ENCODE measurements at places on chromosomes 2 and 18.

- DNase-seq, result no peak
These were observed 507.6 kb upstream of the SPHKAP start for GRCh38 chr2:228689053-228689452.

DNA sequence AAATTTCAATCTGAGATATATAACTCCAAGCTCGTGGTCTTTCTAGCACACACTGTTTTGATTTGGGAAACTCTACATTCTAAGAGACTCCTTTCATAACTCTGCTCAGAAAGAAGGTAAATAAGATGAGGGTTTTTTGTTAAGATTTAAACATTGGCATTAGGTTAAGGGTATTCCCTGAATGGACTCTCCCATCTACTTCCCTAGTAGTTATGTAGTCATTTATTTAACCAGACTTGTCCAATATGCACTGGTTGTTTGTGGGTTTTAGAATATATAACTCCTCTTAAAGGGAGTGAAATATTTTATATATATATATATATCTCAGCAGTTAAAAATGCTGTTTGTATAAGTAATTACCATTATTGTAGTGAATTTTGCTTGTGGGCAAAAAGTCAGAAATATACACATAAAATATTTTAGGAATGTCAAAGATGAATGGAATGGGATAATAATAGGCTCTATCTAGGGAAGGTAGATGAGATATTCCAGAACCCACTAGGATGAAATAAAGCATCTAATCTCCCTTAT is 61.5 kb upstream of the WDR75 start:
- DNase-seq, result no peak

- DNase-seq, result no peak
These were observed 377.7 kb upstream of the MAP2 start for GRCh38 chr2:209046163-209046562.

DNA sequence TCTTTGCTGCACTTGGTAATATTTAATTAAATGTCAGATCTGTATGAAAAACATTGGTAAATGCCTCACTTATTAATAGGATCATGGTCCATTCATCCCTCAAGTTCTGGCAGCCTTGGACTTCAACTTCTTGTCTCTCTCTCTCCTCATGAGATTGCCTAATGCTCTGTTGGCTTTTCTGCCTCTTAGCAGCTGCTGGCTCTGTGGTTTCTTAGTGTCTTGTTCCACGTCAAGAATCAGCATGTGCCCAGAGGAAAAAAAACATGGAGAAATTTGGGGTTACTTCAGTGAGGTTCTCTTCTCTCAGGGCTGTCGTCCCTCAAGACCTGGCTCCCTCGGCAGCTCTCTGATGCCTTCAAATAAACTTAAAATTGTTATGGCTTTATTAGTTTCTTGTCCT is 75.4 kb downstream of the TAF4B start:
- DNase-seq, result no peak

DNA sequence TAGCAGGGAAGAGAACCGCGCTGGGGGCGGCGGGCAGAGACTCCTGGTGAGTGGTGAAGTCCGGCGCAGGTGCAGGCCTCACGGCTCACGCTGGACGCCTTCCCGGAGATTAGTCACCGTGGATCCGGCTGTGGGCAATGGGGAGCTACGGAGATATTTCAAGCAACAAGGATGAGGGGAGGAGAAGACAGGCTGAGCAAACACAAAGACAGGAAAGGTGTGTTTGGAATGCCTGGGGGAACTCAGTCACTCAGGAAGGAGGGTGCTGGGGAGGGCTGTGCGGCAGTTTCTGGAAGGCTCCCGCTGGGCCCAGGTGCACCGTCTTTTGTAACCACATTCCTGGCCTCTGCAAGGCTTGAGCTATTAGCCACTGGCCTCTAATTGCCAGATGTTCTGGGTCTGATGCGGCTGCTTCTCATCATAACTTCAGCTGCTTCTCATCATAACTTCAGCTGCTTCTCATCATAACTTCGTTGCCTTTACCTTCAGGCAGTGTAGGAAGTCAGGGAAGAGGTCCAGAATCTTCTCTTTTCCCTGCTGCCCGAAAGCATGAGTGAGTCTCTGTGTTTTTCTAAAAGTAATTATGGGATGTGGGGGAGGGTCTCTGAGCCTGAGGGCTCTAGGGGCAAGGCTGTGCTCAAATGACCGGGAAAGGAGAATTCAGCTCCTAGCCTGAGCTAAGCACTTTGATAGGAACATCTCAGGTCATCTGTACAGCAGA is 118.9 kb downstream of the PXDN start:
- DNase-seq, result no peak

DNA sequence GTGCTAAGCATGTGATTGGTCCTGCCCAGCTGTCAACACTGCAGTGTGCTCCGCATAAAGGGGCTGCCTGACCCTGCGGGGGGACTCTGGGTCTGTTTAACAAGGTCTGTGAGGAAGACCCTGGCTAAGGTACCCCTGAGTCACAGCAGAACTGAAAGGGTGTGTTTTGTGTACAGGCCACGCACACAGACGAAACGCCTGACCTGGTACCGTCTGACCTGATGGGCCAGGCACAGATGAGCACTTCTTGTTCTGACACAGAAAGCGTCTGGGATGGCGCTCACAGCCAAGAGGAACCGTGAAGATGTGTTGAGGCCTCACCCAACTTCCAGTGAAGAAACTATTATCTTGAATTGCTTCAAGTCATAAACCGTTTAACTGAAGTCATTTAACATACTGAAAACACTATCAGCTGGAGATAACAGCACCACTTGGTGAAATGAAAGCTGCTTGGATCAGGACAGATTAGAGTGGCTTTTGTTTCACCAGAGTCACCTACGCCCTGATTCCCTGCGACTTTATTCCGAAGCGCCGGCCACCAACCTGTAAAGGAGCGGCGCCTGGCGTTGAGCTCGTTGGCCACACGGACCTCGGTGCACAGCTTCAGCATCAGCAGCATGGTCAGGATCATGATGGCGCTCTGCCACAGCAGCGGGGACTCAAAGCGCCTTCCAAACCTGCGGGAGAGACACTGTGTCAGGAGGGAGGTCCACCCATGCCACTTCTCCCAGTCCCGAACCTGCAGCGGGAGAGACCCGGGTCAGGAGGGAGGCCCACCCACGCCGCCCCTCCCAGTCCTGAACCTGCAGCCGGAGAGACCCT is 8.5 kb downstream of the SLC66A2 start:
- DNase-seq, result no peak

DNA sequence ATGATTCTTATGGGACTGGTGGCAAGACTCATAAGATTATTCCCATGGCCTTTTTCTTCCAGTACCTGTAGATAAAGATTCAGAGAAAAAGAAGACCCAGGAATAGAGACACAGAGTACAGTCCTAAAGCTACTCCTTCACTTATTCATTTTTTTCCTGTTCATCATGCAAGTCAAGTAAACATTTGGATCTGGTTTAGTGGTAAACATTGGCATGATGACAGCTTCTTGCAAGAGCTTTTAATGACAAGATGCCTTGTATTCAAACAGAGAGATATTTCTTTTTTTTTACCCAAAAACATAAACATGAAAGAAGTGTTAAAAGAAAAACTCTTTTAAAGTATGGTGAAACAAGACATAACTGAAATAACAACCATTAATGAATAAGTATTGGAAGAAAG is 20.2 kb downstream of the CXCR2 start:
- no peak for DNase-seq

DNA sequence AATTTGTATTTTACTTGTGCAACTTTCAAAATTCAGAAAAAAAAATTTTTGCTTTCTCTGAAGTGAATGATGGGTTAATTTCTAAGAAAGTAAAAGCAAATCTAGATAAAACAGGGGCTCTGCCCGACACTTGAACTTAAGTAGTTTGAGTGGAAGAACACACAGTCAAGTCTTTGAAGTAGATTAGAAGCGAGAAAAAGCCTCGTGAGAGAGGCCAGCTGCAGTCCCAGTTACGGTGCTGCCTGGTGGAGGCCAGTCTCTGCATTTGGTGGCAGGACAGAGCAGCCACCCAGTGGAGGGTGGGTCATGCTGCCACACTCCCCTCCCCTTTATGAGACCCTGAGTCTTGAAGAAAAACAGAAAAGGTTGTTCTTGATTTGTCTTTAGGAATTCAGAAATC is 81.8 kb downstream of the INPP5D start:
- DNase-seq, result no peak

DNA sequence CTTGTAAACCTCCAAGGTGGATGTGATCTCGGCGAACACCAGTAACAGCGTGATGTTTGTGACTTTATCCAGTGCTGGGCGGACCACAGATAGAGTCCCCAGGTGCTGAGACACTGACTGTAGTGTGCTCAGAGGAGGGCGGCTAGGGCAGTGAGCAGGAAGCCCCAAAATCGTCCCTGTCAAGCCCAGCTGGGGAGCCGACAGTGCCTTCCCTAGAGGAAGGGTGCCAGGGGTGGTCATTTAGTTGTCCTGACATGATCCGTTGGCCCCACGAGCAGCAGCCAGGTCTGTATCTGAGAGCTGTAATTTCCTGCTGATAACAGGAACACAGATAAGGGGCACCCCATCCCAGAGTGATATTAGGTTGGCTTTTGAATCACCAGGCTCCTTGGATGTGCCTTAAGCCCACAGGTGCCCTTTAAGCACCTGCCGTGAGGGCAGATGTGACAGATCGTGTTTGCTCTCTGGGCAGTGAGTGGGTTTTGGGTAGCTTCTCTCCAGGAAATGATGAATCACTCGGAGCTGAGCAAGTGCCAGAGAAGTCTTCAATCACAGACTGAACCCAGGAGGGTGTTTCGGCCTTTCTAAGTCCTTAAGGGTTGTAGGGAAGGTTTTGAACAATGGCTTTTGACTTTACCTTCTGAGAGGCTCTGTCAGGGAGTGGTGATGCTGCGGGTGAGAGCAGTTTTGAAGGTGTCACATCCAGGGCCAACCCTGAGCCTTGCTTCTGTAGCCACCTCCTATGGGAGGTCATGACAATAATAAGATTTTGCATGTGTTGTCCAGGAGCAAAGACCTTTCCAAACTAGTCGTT is 7.7 kb downstream of the LPIN1 start:
- no peak for DNase-seq

GRCh38 chr2:130152816-130153595 is 8.1 kb upstream of the CCDC74B start:
- DNase-seq, result no peak

GRCh38 chr18:32802591-32803451 is 30.0 kb upstream of the KLHL14 start:
- DNase-seq, result no peak

DNA sequence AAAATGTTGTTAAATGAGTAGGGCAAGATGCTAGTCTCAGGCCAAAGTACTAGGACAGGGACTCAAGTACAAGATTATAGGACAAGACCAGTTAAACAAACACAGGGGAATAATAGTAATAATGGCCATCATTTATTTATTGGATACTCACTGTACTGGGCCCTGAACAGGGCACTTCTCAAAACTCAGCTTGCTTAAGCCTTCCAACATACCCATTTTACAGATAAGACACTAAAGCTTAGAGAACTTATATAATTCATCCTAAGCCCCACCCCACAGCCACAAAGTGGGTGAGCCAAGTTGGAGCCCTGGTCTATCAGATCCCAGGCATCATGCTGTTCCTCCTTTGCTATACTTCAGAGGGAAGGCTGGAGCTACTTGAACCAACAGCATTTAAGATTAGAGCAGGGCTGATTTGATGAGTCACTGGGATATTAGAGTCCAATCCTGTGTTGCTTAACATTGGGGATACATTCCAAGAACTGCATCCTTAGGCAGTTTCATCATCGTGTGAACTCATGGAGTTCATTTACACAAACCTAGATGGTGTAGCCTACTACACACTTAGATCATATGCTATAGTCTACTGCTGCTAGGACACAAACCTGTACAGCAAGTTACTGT is 153.6 kb downstream of the MTCL1 start:
- no peak for DNase-seq

GRCh38 chr2:101818531-101819451 is 121.3 kb downstream of the MAP4K4 start:
- DNase-seq, result no peak

GRCh38 chr2:42137125-42137841 is 31.9 kb upstream of the EML4 start:
- no peak for DNase-seq

GRCh38 chr2:30280596-30281434 is 49.5 kb downstream of the LBH start:
- no peak for DNase-seq

DNA sequence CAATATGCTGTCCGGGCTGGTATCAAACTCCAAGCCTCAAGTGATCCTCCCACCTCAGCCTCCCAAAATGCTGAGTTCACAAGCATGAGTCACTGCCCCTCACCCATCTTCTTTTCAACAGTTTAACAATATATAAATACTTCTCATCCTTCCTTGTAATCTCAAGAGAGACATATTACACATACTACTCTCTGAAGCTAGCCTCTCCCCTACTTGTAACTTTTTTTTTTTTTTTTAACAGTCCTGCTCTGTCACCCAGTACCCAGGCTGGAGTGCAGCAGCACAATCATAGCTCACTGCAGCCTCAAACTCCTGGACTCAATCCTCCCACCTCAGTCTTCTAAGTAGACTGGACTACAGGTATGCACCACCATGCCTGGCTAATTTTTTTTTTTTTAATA is 5.7 kb downstream of the GFPT1 start:
- no peak for DNase-seq

DNA sequence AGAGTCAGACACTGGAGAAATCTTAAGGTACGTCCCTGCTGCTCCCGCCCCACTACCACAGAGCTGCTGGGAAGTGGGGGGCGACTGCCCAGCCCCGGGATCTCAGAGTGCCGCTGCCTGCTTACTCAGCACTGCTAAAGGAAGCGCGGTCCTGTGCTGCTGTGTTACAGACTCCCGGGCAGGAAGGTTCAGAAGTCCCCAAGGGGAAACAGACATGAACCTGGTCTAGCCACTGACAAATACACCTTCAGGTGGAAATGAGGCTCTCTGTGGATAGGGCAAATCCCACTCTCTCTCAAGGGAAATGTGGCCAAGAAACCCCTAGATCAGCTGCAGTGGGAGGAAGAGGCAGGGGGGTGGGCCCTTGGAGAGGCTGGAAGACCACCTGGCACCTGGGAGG is 13.7 kb downstream of the MTERF4 start:
- DNase-seq, result no peak

DNA sequence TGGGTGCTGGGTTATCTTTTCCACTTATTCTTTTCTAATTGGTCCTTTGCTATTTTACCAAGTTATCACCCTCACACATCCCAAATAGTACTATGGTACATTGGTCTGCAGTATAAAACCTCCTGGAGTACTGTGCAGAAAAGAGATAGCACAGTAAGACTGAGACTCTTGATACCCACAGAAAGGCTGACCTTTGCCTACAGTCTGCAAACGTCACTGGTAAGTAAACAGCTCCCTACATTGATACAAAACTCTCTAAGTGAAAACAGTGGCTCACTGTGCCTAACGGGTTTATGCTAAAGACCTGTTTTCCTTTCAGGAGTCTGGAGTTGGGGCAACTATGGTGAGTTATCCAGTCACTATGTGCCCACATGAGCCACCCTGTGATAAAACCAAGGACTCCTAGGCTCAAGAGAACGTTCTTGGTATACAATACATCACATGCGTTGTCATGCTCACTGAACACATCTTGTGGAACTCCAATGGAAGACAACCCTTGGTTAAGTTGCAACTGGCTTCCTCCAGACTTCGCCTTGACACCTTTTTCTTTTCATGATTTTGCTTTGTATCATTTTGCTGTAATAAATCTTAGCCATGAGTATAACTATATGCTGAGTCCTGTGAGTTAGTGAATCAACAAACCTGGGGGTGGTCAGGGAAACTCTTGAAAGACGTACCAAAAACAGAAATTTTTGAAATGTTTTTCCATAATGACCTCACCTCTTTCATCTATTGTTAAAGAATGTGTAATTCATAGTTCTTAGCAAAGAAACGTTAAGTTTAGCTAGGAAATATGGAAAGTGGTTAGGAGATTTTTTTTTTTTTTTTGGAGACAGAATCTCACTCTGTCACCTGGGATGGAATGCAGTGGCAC is 104.9 kb downstream of the C2orf74 start:
- no peak for DNase-seq

GRCh38 chr2:168851674-168852320 is 38.4 kb downstream of the SPC25 start:
- DNase-seq, result no peak
